ENCODE measurements at places on chromosomes 5 and 9. TPM values are rescaled to one million over a fixed set of nuclear protein-coding genes. Genes with fewer than 3 reads are reported as not detected.

The IL3 gene
- not detected for polyA plus RNA-seq

The ITK gene
- polyA plus RNA-seq = 0.55 TPM

- no peak for DNase-seq
Measured at GRCh38 chr5:31459594-31459993, 72.3 kb downstream of the DROSHA start.

- DNase-seq = no peak
Measured at GRCh38 chr9:85639675-85640186, 102.0 kb downstream of the AGTPBP1 start.

DNA sequence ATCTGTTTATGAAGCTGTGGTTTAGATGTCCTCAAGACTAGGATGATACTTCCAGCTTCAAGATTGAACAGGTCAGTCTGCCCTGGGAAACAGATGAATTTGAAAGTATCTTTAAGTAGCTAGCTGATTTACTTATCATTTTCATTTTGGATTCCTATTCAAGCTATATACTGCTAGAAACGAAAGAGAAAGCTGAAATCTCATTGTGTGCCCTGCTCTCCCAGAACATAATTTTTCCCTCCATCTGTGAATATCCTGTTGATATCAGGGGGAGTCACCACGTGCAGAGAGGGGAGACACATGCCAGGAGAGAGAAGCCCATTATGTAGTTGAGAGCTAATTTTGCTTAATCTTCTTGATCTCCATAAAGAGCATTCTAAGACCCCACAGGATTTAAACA, 439.1 kb downstream of the NR2F1-AS1 start:
- DNase-seq = no peak

DNA sequence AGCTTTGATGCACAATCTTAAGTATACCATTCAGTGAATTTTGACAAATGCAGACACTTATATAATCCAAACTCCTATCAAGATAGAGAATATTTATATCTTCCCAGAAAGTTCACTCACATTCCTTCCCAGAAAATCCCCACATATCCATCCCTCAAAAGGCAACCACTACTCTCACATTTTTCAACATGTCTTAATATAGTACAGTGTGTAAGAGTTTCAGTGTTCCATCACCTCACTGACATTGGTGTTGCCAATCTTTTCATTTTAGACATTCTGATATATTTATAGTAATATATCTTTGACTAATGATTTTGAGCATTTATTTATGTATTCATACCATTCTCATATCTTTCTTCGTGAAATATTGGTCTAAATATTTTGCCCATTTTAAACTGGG, 38.1 kb upstream of the JAK2 start:
- no peak for DNase-seq

- DNase-seq = no peak
Measured at GRCh38 chr9:134886413-134886913, 5.9 kb downstream of the FCN2 start.

GRCh38 chr5:52794519-52794918, 6.8 kb downstream of the ITGA1 start:
- DNase-seq = no peak

DNA sequence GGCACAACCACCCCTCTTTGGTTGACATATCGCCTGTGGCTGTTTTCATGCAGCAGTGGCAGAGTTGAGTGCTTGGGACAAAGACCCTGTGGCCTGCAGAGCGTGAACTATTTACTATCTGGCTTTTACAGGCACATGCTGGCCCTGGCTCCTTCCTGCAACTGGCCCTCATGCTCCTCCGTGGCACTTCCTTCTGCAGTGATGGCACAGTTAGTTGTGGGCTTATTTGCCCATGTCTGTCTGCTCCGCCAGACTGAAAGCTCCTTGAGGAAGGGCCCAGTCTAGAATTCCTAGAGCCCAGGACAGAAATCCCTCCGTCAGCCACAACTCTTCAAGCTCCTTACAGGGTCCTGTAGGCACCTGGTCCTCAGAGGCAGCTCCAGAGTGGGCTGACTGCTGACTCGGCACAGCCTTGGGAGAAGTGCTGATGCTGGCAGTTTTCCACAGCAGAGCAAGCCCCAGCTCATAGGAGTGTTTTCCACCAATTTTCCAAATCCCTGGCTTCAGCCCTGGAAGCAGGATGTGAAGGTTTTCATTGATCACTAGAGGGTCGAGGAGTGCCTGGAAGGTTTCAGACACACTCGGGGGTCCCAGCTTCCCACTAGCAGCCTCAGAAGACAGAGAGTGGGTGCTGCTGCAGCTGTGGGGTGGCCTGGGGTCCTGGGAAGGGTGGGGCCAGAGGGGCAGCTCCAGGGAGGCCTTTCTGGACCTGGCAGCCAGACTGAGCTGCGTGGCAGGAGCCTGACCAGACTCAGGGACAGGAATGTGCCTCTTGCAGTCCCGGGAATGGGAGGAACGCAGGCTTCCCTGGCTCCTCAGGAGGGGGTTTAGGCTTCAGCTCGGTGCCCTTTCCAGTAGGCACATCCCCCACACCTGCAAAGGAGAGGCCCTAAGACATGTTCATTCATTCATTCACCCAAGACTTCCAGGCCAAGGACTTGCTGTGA, 56.5 kb upstream of the ANGPTL2 start:
- no peak for DNase-seq

The IFNA21 gene
- not detected for polyA plus RNA-seq

The SHOC1 gene
- polyA plus RNA-seq = 0.14 TPM

DNA sequence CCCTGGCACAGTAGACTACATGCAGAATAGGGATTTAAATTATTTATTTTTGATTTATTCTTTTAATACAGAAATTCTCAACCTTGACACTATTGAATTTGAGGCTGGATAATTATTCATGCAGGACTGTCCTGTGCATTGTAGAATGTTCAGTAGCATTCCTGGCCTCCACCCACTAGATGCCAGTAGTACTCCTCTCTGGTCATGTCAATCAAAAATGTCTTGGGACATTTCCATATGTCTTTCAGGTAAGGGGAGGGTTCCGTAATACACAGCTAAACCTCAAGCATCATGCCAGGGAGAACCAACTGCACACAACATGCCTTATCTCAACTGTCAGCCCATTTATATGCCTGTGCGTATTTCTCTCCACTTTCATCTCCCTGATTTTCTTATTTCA, 231.8 kb downstream of the BRINP1 start:
- DNase-seq = no peak

The SH3RF2 gene
- 1.8 TPM for polyA plus RNA-seq

DNA sequence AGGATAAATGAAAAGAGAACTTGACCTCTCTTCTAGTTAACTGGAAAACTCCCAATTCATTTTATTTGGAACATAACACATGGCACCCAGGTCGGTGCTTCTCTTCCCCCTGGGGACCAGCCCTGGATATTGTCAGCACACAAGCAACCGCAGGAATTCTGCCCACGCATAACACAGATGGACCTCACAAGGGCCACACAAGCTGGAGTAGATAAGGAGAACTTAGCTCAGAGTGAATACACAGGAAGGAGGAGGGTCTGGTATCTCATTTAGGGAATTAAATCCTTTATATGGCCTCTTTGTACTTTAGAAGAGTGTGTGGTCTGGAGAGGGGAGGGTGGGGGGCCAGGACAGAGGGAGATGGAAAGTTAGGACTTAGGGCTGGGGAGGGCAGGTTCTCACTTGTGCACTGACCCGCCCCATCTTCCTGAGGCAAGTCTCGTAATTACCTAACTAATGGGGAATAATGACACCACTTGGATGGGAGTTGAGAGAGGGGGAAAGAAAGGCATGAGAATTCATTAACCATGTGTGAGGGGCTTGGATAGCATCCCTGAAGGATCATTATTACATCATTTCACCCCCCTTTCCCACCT, 341.2 kb upstream of the WWC1 start:
- DNase-seq = no peak

The ADAMTSL2 gene
- 3.1 TPM for polyA plus RNA-seq

The PHF24 gene
- polyA plus RNA-seq = 0.24 TPM

GRCh38 chr9:122020398-122020797, 72.7 kb downstream of the TTLL11 start:
- no peak for DNase-seq

The GBA2 gene
- 62.5 TPM for polyA plus RNA-seq

DNA sequence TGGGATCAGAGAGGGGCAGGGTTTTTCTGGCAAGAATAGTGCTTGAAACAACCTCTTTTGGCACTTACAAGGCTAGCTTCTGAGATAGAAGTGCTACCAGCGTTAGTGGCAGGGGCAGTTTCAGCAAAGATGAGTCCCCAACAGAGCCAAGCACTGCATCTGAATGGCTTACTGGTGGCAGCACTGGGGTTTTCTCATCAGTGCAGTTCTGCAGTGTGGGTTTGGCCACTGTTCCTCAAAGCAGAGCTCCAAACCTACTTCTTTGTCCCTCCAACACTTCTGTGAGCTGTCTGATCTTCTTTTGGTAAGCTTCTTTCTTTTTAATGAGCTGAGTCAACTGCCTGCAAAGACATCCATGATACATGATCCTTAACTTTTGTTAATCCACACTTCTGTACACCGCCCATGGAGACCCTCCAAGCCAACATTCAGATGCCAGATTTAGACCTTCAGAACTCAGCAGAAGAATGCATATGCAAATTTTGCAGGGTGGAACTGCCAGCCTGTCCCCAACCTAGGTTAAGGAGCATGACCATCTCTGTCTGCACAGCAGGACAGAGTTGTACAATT, 29.9 kb upstream of the FSTL4 start:
- no peak for DNase-seq

The AQP3 gene
- 42.2 TPM for polyA plus RNA-seq

- DNase-seq = no peak
Measured at GRCh38 chr9:129493002-129493705, 127.7 kb downstream of the C9orf50 start.

DNA sequence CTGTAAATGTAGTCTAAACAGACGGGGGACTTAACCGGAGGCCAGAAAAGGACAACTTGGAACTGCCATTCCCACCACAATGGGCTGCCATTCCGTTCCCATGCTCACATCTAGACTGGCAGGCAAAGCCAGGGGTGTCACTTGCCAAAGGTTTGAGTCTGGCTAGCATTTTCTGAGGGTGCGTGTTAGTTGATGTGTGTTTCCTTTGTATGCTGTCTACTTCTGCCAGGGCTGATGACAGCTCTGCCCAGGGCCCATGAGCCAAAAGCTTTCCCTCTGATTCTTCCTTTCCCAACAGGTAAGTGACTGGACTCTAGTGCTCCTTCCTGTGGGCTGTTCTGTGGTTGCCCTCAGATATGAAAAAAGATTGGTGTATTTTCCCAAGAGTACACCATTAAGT, 68.0 kb downstream of the ZNF608 start:
- DNase-seq = no peak

DNA sequence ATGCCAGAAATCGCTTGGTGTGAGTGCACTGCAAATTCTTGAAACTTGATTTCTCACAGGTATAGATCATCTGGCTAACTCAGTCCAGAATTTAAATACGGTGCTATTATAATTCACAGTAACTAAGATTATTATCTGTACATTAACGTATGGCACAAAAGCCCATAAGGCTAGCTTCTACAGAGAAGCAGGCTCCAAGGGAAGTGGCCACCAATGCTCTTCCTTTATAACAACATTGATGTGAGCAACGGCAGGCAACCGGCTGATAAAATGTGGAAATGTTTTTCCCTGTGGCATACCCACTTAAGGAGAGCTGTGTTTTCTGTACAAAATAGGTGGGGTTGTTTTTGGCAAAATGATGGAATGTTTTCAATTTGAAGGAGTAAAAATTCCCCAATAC, 35.7 kb downstream of the SEMA4D start:
- DNase-seq = no peak

GRCh38 chr5:172058088-172058487, 51.6 kb upstream of the FBXW11 start:
- DNase-seq = no peak

DNA sequence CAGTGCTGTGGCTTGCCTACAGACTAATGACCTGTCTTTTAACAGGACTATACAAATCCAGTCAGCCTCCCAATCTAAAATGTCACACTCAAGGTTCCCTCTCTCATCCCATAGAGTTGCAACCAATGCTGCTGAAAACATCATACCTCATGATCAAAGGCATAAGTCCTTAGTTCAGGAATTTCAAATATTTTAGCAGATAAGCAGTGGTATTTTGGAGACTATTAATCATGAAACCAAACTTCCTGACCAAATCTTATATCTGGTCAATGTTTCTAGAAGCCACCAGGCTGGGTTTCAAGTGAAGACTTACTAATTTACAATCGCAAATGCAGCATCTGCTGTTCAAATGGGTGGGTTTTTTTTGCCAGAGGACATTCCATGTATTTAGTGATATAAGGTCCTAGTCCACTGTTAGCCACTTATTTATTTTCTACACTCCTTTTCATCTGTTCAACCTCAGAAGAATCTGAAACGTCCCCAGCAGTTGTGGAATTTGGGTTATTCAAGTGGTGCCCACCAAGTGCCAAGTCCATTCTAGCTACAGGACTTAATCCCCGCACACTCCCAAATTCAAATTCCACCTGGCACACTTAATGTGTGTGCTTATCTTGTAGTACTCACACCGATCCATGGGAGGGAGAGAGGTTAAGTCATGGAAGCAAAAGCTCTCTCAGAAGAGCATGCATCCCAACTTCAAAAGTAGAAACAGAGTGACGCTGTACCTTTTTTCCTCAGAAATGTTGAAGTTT, 5.8 kb downstream of the TAS2R1 start:
- no peak for DNase-seq

DNA sequence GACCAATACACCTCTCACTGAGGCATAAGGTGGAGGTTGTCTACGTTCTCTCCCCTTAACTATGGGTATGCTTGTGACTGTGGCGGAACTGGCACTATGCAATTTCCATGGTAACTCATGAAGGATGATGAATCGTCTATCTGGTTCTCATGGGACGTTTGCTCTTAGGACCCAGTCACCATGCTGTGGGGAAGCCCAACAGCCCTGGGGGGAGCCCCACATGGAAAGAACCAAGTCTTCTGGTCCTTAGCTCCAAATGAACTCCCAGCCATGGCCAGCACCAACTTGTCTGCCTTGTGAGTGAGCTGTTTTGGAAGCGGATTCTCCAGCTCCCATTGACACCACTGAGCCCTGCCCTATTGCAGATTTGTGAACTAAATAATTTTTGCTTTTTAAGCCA, 188.7 kb upstream of the S1PR3 start:
- no peak for DNase-seq

The WDR31 gene
- 6.1 TPM for polyA plus RNA-seq

DNA sequence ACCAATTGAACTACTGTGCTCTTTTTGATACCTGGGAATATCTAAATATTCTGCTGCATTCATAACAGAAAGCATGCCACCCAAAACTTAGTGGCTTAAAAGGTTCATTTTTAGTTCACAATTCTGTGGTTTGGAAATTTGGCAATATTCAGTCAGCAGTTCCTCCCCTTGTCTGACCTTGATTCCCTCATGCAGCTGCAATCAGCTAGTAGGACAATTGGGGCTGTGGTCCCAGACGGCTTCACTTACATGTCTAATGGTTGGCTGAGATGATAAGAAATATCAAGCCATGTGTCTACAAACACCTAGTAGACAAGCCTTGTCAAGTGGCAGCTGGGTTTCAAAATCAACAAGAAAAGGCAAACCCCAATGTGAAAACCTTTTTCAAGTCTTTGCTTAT, 51.3 kb downstream of the ANXA1 start:
- no peak for DNase-seq

The WDR38 gene
- polyA plus RNA-seq = 0.23 TPM

DNA sequence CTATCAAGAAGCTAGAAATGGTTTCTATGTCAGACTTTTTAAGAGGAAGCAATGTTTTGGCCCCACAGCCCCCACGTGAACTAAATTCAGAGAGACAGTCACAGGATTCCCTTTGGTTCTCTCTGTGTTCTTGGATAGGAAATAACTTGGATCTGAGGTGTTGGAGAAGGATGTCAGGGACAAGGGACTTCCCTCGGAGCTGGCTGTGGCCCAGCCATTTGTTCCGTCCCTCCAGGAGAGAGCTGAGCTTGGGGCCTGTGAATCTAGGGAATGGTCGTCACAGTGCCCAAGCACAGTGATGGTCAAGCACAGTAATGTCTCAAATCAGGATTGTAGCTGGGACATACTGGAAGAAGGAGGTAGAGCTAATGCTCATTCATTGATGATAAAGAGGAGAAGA, 2.0 kb downstream of the C7 start:
- no peak for DNase-seq

The PFN3 gene
- 2.6 TPM for polyA plus RNA-seq

The MAST4 gene
- polyA plus RNA-seq = 10.5 TPM
